ENCODE measurements at places on chromosomes 1 and 21.

- DNase-seq, result no peak
Observed at GRCh38 chr1:89908672-89909436, 86.1 kb upstream of the ZNF326 start.

DNA sequence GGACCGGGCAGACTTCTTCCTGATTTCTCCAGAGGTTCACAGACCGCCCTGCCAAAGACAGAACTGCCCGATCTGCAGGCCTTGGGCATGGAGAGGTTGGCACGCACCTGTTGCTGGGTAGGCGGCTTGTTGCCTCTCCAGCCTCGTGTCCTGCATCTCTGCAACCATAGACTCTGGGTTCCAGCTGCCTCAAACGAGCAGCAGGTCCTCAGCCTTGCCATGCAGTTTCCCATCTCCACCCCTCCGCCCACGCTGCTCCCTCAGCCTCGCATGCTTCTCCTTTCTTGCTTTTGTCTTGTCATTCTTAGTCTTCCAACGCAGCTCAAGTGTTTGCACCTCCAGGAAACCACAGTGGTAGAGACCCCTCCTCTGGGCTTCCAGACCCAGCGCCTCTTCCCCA lies 126.2 kb downstream of the LACTBL1 start:
- DNase-seq, result no peak

GRCh38 chr1:87151500-87152421 lies 176.9 kb upstream of the LMO4 start:
- DNase-seq, result no peak

DNA sequence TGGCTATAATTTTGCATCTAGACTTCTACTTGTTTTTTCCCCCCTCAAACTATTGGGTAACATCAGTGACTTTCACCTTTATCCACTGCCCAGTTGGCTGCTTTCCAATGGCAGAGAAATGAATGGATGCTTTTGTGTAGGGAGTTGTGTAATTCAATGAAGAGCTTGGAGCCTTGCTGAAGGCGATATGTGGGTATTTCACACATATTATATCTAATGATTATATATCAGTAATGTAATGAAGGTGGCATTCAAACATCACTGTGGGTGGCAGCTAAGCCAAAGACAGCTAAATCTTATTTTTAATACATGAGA lies 81.2 kb downstream of the TGFB2 start:
- no peak for DNase-seq

- no peak for DNase-seq
Observed at GRCh38 chr1:66679140-66679539, 73.1 kb upstream of the DYNLT5 start.

GRCh38 chr1:103267893-103268292 lies 159.6 kb upstream of the COL11A1 start:
- DNase-seq, result no peak

DNA sequence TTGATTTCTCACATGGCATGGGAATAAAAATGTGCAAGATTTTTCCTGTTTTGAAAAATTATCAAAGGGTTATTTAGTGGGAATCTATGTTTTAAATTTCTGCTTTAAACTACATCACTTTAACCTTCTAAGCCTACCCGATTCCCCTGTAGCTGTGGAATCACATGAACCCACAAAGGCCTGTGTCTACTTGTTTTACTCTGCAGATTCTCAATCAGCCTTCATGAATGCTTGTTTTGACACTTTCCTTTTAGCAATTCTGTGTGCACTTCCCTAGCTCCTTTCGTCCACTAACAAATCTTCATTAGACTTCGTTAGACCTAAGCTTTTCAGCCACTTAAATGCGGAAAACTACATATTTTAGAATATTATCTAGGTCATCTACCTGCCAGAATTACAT lies 56.0 kb upstream of the C1orf21 start:
- DNase-seq, result no peak

GRCh38 chr21:45802956-45803617 lies 159.6 kb downstream of the PCBP3 start:
- DNase-seq, result no peak

DNA sequence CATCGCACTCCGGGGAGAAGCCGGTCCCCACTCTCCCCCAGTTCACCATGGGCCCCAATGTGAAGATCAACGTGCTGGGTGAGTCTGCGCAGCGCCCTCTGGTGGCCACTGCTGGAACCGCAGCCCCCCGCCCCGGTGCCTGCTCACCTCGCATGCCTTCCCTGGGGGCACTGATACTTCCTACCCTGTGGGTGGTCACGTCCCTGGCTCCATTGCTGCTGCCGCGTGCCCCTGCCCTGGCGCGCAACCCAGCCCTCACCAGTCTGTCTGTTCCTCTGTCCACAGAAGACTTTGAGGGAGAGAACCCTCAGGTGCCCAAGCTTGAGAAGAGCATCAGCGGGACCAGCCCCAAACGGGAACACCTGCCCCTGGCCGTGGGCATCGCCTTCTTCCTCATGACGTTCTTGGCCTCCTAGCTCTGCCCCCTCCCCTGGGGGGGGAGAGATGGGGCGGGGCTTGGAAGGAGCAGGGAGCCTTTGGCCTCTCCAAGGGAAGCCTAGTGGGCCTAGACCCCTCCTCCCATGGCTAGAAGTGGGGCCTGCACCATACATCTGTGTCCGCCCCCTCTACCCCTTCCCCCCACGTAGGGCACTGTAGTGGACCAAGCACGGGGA lies 7.6 kb downstream of the EFNA3 start:
- DNase-seq, result no peak

GRCh38 chr1:28147264-28148094 lies 29.0 kb downstream of the PTAFR start:
- DNase-seq, result no peak

GRCh38 chr1:226467443-226467842 lies 59.5 kb upstream of the PARP1 start:
- DNase-seq, result no peak

DNA sequence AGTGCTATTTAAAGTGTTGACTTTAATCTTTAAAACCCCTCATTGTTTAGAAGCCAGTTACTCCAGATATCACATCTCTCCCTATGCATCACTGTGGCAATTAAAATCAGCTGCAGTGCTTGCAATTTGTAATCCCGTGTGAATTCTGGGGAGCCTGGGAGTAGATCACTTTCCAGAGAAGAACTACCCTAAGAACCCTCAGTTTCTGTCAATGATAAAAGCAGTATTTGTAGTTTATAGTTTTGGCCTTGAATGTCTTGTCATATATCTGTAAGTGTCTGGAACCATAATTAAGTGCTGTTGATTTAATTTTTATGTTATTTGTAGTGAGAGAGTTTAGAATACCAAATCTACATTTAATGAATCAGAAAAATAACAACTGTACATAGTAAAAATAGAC lies 5.5 kb upstream of the SPAG17 start:
- DNase-seq, result no peak

GRCh38 chr1:166479052-166479631 lies 312.3 kb upstream of the FAM78B start:
- DNase-seq, result no peak

- no peak for DNase-seq
Observed at GRCh38 chr21:15134701-15135470, 70.1 kb upstream of the NRIP1 start.
